ENCODE measurements at places on chromosomes 1 and 21. TPM values are rescaled to one million over a fixed set of nuclear protein-coding genes. Genes with fewer than 3 reads are reported as not detected.

GRCh38 chr1:158813164-158813563 lies 18.0 kb upstream of the MNDA start:
- H3K4me1 ChIP-seq = peaks cover under 1% of the 10 kb centered on the region
- DNase-seq = no peak
- no peak overlapping the region for H3K4me3 ChIP-seq
- no peaks in the 10 kb centered on the region for H3K36me3 ChIP-seq
- no peak overlapping the region for H3K27ac ChIP-seq

- peaks cover 7% of the 10 kb centered on the region for H3K4me1 ChIP-seq
- no peak overlapping the region for H3K4me3 ChIP-seq
- H3K27ac ChIP-seq = no peak overlapping the region
- DNase-seq = no peak
- no peaks in the 10 kb centered on the region for H3K36me3 ChIP-seq
These were observed 95.7 kb upstream of the SIM2 start for GRCh38 chr21:36603221-36603620.

DNA sequence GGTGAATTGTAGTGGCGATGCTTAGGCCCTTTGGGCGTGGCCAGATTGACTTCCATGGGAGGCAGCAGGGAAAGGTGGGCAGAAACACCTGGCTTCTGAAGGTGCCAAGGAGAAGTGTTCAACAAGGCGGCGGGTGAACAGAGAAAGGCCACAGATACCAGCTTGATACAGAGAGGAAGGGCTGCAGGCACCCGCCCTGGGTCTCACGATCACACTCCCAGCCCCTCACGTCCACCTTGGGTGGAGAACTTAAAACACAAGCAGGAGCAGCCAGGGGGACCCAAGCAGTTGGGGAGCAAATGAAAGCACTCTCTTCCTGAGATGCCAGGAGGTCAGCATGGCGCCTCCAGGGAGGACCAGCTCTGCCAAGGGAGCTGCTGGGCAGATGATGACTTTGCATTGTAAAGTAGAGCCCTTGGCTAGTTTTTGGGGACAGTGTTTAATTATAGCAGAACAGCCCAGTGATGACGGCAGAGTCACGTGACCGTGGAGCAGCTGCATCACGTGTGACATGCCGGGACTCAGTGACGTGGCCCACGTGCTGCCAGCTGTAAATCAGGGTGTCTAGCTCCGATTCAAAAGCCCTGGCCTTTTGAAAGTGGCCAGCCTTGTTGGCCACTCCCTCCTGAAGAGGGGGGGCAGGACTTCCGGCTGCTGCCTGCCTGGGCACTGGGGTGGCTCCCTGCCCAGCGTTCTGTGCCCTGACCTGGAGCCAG lies 19.0 kb downstream of the SLC37A1 start:
- DNase-seq = no peak
- no peak overlapping the region for H3K4me3 ChIP-seq
- no peak overlapping the region for H3K27ac ChIP-seq
- H3K4me1 ChIP-seq = peaks cover 31% of the 10 kb centered on the region
- H3K27me3 ChIP-seq = no peaks in the 10 kb centered on the region
- peaks cover 16% of the 10 kb centered on the region for H3K36me3 ChIP-seq

- no peak for DNase-seq
- H3K4me1 ChIP-seq = peaks cover 6% of the 10 kb centered on the region
- no peak overlapping the region for H3K4me3 ChIP-seq
These were observed 35.2 kb upstream of the ZNF326 start for GRCh38 chr1:89959719-89960118.

GRCh38 chr1:66012106-66012784 lies 219.6 kb downstream of the PDE4B start:
- peaks cover 2% of the 10 kb centered on the region for H3K27me3 ChIP-seq
- H3K4me1 ChIP-seq = peaks cover 3% of the 10 kb centered on the region
- H3K4me3 ChIP-seq = no peak overlapping the region
- H3K36me3 ChIP-seq = no peaks in the 10 kb centered on the region
- no peak overlapping the region for H3K27ac ChIP-seq

DNA sequence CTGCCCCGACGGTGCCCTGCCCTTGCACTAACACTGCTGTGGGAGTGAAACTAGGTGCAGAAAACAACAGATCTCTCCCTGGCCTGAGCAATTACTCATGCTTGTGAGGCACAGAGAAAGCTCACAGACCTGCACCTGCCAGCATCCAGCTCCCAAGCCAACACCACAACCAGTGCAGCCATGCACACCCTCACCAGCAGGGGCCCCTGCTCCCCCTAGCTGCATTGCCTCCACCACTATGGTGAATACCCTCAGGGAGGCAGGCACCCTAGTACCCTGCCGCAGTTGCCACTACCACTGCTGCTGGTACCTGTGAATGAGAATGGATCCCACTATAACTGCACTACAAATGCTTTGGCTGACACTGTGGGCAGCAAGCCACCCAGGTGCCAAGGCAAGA lies 7.1 kb upstream of the DIRAS3 start:
- no peak overlapping the region for H3K27ac ChIP-seq
- H3K36me3 ChIP-seq = no peaks in the 10 kb centered on the region
- DNase-seq = no peak

GRCh38 chr1:24190983-24191461 lies 3.9 kb upstream of the IFNLR1 start:
- H3K4me1 ChIP-seq = peaks cover 76% of the 10 kb centered on the region
- H3K27me3 ChIP-seq = peaks cover 2% of the 10 kb centered on the region
- no peak for DNase-seq
- H3K4me3 ChIP-seq = no peak overlapping the region
- peaks cover 2% of the 10 kb centered on the region for H3K36me3 ChIP-seq
- H3K27ac ChIP-seq = peak overlapping the region; percentile 70

DNA sequence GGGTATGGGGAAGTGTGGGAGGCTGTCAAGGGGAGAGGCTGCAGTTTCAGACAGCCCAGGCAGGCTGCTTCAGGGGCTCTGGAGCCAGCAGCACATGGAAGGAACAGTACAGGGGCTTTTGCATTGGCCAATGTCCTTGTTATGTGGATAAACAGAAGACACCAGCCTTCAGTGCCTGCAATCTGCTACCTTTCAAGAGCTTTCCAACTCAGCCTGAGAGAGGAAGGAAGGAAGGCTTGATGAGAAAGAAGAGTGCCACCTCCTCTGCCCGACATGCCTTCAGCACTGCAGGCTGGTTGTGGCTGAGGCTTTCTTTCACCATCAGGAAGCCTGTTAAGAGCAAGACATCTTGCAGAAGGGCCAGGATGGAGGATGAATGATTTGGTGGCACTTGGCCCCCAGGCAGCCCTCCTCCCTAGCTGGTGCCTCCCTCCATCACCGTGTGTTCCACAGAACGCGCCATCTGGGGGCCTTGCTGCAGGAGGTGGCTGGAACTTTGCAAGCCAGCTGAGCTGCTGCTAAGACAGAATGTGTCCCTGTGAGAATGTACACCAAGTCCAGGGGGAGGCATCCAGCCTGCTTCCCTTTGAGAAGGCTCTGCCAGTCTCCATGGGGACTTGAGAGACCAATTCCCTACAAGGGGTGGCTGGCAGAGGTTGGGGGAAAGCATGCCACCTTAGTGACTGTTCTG lies 372.4 kb upstream of the PROX1 start:
- no peak for DNase-seq
- H3K4me1 ChIP-seq = no peaks in the 10 kb centered on the region

DNA sequence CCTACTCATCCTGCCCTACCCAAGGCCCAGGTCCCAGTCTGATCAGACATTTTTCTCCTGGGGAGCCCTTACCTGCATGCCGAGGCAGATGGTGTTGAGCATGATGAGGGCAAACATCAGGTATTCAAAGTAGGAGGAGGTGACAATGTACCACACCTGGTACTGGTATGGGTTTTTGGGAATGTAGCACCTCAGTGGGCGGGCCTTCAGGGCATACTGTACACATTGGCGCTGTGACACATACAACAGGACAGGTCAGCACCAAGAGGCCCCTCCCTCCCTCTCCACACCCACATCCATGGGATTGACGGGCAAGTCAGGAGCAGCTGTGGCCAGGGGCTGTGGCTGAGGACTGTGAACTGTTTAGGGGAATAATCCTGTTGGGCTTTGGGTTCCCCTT lies 37.1 kb upstream of the KIF21B start:
- DNase-seq = no peak
- no peak overlapping the region for H3K27ac ChIP-seq
- H3K27me3 ChIP-seq = peaks cover 3% of the 10 kb centered on the region
- peaks cover 17% of the 10 kb centered on the region for H3K4me1 ChIP-seq
- no peaks in the 10 kb centered on the region for H3K36me3 ChIP-seq

DNA sequence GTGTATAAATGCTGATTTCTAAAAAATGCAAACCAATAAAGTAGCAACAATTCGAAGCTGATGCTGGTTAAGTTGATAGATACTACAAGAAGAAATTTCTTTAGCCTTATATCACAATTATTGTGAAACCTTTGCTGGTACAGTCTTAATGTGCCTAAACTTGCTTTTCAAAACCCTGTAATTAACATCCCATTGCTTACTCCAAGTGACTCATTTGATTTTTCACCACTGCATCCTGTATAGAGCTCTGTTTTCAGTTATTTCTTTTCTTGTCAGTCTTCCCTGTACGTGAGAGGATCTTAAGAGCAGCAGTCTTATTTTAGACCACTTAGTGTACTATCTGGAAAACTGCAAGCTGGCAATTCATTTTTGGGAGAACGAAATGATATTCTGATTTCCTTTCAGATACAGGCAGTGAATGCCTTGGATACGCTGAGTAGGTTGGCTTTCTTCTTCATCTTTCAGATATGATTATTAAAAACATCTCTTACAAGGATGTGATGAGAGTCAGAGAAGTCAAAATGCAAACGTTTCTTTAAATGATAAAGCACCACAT lies 210.3 kb downstream of the KCTD3 start:
- no peaks in the 10 kb centered on the region for H3K36me3 ChIP-seq
- no peak overlapping the region for H3K4me3 ChIP-seq
- no peak overlapping the region for H3K27ac ChIP-seq
- DNase-seq = no peak

GRCh38 chr1:58739856-58740466 lies 40.1 kb upstream of the MYSM1 start:
- H3K4me3 ChIP-seq = no peak overlapping the region
- no peaks in the 10 kb centered on the region for H3K27me3 ChIP-seq
- no peak overlapping the region for H3K27ac ChIP-seq
- H3K36me3 ChIP-seq = no peaks in the 10 kb centered on the region
- H3K4me1 ChIP-seq = no peaks in the 10 kb centered on the region

DNA sequence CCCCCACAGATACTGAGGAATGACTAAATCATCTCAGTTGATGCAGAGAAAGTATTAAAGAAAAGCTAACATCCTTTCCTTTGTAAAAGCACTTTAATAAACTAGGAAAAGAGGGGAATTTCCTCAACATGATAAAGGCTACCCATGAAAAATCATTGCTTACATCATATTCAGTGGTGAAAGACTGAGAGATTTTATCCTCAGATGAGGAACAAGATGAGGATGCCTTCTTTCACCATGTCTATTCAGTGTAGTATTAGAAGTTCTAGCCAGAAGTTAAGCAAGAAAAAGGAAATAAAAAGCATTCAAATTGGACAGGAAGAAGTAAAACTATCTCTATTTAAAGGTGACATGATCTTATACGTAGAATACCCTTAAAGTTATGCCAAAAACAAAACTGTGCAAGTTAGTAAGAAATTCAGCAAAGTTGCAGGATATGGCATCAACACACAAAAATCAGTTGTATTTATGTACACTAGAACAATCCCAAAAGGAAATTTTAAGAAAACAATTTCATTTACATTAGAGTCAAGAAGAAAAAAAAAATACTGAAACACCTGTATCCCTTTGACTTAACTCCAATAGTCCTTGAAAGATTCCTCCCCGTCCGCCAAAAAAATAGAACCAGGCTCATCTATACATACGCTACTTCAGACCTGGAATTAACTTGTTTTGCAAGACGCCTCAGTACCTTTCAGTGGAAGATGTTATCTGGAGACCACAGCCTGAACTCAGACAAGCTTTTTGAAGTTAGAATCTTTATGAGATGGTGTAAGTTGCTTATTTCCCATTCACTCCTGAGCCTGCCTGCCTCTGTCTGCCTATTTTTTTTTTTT lies 17.5 kb downstream of the ZMYM4 start:
- H3K4me1 ChIP-seq = peaks cover 27% of the 10 kb centered on the region
- peak overlapping the region; percentile 24 for H3K27ac ChIP-seq
- H3K27me3 ChIP-seq = no peaks in the 10 kb centered on the region
- H3K36me3 ChIP-seq = peaks cover 22% of the 10 kb centered on the region

- no peaks in the 10 kb centered on the region for H3K36me3 ChIP-seq
- DNase-seq = no peak
- no peak overlapping the region for H3K27ac ChIP-seq
- no peaks in the 10 kb centered on the region for H3K4me1 ChIP-seq
- H3K4me3 ChIP-seq = no peak overlapping the region
- peaks cover 12% of the 10 kb centered on the region for H3K27me3 ChIP-seq
These were observed 11.4 kb upstream of the CLDN14 start for GRCh38 chr21:36491209-36491910.

GRCh38 chr1:230498704-230499103 lies 72.6 kb upstream of the PGBD5 start:
- H3K27me3 ChIP-seq = peaks cover 14% of the 10 kb centered on the region
- no peak for DNase-seq
- H3K27ac ChIP-seq = no peak overlapping the region
- H3K4me3 ChIP-seq = no peak overlapping the region
- H3K36me3 ChIP-seq = no peaks in the 10 kb centered on the region

- H3K4me1 ChIP-seq = no peaks in the 10 kb centered on the region
- no peak for DNase-seq
- no peak overlapping the region for H3K4me3 ChIP-seq
- no peaks in the 10 kb centered on the region for H3K27me3 ChIP-seq
- no peak overlapping the region for H3K27ac ChIP-seq
These were observed 1660.1 kb upstream of the B3GALT2 start for GRCh38 chr1:194846488-194846887.

- peaks cover 50% of the 10 kb centered on the region for H3K27me3 ChIP-seq
- DNase-seq = no peak
- H3K4me1 ChIP-seq = peaks cover 6% of the 10 kb centered on the region
- H3K27ac ChIP-seq = no peak overlapping the region
These were observed 2.0 kb downstream of the COL18A1 start for GRCh38 chr21:45406801-45407628.

- H3K27ac ChIP-seq = no peak overlapping the region
- H3K4me3 ChIP-seq = no peak overlapping the region
- peaks cover 9% of the 10 kb centered on the region for H3K27me3 ChIP-seq
- H3K4me1 ChIP-seq = no peaks in the 10 kb centered on the region
- no peak for DNase-seq
These were observed 509.8 kb downstream of the PTPRU start for GRCh38 chr1:29746076-29746665.

The TFF2 gene
- total RNA-seq = not detected

The C1orf185 gene
- not detected for total RNA-seq

The ARHGAP29 gene
- total RNA-seq = 0.38 TPM

The CRYAA gene
- not detected for total RNA-seq

The CALML6 gene
- total RNA-seq = 0.27 TPM

Measured in activated CD4-positive, alpha-beta memory T cell treated with anti-CD3 and anti-CD28 coated beads for 36 hours (primary cell).